NAMALWA (cell line): ENCODE measurements at places on chromosomes 3 and 15.

GRCh38 chr3:65751123-65751700 is 287.5 kb downstream of the MAGI1 start:
- peak; percentile 13 for DNase-seq

- DNase-seq = peak; percentile 78
Measured at GRCh38 chr15:74955796-74956647, 550 bp downstream of the RPP25 start.

DNA sequence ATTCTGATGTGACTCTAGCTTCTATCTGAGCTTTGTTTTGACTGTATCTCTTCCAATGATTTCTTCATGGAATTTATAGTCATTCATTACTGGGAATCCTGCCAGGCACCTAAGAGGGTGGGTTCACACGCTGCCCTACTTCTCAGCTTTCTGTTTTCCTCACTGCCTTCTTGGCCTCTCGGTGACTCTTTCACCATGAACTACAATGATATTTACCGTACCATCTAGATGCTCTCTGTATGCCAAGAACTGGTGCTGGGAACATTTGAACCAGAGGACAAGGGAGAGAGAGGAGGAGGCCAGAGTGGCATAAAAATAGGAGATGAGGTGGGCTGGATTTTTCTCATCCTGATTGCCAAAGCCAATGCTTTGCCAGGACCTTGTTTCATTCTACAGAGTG is 280.0 kb upstream of the P2RY1 start:
- DNase-seq = no peak

DNA sequence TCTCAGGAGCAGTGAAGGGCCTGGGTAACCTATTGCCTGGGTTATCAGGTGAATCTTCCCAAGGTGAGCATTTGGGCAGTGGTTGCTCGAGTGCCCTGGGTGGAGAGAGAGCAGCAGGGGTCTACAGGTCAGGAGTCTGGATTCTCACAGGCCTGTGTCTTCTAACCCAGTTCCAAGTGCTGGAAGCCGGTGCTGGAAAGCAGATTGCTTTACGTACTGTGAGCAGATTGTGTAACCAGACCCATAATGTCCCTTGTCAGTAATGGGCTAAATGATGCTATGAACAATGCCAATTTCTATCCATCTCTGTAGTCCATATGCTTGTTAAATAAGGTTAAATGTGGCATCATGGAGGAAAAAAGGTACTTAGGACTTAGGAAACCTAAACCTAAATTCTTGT is 106.5 kb downstream of the TPRG1 start:
- DNase-seq = no peak

GRCh38 chr3:161035711-161036110 is 69.4 kb downstream of the B3GALNT1 start:
- DNase-seq = no peak

DNA sequence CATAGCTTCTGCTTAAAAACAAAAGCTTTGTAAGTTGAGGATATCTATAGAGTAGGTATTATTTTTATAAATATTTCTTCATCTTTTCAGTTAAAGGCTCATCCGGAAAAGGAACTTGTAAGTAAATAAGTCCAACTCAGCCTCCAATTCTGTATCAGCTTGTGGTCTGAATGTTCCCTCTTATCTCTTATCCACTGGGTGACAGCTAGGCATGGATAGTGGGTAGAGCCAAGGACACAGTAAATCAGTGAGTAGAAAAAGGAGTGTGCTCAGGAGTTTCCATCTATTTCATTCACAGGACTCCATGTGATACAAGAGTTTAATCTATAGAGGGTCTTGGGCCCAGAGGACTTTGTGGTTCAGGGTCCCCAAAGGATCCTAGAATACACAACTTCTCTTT is 50.9 kb downstream of the FRMD5 start:
- no peak for DNase-seq

- DNase-seq = no peak
Measured at GRCh38 chr3:50323614-50324199, 1.2 kb upstream of the HYAL2 start.

- no peak for DNase-seq
Measured at GRCh38 chr15:73369154-73369694, 466 bp upstream of the HCN4 start.

DNA sequence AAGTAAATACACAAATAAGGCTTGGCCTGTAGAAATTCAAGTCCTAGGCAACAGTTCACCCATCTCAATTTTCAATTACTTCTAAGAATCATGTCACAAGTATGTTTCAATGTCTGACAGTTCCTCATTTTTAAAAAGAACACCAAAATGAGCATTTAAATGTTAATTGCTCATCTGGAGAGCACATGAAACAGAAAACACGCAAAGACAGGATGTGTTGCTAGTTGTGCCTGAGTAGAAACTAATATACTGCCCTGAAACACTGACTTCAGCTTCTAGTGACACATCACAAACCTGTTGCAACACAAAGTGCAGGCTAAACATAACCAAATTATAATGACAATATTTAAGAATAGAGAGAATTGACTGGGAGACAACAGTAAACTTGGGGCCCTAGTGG is 167.3 kb upstream of the THBS1 start:
- DNase-seq = no peak

DNA sequence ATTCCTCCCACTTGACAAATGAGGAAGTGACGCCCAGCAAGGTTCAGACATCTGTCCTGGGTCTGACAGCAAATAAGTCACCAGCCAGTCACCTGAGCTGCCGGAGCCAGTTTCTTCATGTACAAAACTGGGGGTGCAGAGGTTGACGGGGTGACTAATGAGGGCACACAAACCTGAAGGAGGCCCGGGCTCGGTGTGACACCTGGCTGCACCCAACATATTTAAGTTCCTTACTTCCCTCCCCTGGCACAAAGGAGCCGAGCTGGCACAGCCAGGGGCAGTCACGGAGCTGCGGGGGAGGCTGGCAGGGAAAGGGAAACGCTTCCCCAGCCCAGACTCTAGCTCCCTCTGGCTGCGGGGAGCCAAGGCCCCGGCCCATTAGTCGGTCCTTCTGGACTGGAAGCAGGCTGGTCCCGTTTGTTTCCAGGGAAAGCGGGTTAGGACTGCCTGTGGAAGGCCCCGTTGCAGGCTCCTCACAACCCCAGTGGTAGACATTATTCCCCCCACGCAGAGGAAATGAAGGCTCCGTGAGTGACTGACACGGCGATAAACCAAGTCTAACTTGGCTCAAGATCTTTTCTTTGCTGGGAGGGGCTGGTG is 2.3 kb downstream of the FBXL22 start:
- peak; percentile 58 for DNase-seq
